ENCODE measurements at places on chromosomes 6 and 20.

GRCh38 chr6:1758076-1758679 is 148.5 kb downstream of the FOXC1 start:
- no peak for DNase-seq

DNA sequence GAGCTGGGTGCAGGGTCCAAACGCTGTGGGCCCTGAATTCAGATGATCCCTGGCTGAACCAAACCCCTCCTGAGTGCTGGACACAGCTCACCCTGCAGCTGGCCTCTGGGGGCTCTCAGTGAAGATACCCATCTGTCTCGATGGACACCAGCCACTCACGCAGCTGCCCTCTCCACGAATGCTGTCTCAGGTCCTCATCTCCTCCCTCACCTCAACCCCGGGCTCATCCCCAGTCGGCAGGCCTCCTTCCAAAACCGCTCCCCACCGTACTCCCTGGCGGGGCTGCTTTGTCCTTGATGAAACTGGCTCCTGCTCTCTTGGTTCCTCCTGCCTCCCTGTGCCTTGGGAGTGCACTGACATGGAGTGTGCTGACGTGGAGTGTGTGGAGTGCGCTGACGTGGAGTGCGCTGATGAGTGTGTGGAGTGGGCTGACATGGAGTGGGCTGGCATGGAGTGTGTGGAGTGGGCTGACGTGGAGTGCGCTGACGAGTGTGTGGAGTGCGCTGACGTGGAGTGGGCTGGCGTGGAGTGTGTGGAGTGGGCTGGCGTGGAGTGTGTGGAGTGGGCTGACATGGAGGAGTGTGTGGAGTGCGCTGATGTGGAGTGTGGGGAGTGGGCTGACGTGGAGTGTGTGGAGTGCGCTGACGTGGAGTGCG is 4.1 kb upstream of the YTHDF1 start:
- no peak for DNase-seq

- DNase-seq: no peak
These were observed 116.3 kb upstream of the FKBP1C start for GRCh38 chr6:63094947-63095346.

- DNase-seq: no peak
These were observed 87.3 kb downstream of the PTPRT start for GRCh38 chr20:43102394-43102793.

DNA sequence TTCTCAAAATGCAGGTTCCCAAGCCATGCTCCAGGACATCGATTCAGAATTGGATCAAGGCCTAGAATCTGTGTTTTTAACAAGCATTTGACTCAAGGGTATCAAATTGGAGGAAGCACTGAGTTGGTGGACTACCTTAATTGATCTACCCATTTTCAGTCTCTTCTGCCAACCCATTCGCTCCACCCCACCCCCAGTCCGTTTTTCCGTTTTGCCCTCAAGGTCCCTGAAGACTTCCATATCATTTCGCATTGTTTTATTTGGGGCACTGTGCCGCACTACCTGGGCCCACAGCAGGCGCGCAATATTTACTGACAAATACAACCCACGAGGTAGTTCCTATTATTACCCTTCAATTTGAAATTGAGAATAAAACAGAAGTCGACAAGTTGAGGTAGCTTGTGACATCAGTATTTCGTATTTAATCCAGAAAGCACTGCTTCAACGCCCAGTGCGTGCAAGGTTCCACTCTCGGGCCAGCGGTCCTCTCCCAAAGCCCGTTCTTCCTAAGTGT is 557 bp upstream of the DHX35 start:
- peak; percentile 55 for DNase-seq

GRCh38 chr6:42045538-42046460 is 4.5 kb upstream of the TAF8 start:
- no peak for DNase-seq

DNA sequence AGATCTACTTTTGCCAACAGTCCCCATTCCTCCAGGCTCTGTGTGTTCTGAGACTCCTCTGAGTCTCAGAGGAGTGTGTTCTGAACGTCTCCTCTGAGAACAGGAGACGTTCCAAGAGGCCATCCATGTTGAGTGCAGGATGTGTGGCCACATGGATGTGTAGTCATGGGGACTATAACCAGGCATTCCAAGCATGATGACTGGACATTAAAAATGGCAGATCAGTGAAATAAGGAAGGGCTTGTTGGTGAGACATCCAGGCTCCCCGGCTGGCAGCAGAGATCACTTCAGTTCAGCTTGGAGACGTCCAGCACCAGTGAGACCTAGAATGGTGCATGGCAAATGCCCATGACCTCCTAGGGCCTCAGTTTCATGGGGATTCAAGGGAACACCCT is 34.3 kb upstream of the POU5F1 start:
- DNase-seq: peak; percentile 15

DNA sequence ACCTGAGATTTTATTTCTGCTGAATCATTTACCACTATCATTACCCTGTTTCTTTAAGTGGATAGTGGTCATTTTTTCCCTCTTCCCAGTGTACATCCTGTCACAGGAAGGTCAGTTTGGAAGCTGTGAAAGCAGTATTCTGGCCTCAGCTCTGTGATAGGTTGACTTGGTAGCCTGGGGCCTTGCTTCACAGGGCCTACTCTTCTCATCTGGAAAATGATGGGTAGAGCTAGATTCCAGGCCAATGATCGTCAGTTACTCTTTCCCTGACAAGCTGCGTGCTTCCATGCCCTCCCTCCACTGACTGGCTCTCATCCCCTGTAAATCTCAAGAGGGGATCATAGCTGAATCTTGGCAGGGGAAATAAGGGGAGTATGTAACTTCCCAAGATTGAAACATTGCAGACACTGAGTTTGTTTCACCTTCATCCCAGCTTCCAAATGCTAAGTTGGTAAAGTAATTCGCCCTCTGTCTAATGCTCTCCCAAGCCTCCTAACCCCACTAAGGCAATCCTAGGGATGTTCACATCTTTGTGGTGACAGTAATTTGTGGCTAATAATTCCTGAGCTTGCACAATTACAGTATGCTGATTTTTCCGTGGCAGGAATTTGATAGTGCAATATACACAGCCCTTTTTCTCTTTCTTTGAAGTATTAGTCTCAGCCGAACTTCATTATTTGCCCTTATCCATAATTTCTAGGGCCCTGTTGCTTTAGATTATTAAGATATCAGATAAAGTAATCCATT is 51.2 kb downstream of the VAPB start:
- no peak for DNase-seq
